Stimulated activated CD4-positive, alpha-beta T cell treated with anti-CD3 and anti-CD28 coated beads, Interleukin-12 subunit alpha, Interleukin-12 subunit beta, amount 100 ng/mL, for 48 hours (primary cell): ENCODE measurements at places on chromosomes 4 and X.

GRCh38 chr4:71709961-71710360, 73.9 kb downstream of the GC start:
- DNase-seq = no peak

- DNase-seq = no peak
Observed at GRCh38 chr4:183633476-183634400, 25.2 kb downstream of the RWDD4 start.

DNA sequence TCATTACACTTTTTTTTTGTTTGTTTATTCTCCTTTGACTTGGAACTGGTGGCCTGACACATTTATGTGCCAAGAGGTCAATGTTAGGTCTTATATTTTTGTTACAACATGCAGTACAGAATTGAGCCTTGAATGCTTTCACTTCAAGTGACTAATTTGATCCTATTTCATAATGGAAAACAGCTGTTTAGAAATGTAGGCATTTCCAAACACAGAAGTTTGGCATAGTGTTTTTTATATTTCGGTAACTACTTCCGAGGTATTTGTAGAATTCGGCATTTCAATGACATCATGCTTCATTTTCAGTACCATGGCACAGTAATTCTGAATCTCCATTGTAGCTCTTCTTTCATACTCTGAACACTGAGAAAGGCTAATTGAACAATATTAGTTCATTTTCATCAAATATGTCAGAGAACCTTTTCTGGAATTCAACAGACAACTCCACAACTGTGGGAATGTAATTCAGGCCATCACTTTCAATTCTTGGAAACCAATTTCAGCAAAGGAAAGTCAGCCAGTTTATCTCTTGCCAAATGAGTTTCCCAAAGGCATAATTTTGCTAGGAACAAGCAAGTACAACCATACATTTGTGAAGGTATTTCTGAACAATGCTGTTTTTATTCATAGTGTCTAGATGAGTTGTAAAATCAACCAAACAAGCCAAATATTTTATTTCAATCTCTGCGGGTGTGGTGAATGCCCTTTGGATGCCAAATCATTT, 11.4 kb downstream of the FAM120C start:
- DNase-seq = no peak

DNA sequence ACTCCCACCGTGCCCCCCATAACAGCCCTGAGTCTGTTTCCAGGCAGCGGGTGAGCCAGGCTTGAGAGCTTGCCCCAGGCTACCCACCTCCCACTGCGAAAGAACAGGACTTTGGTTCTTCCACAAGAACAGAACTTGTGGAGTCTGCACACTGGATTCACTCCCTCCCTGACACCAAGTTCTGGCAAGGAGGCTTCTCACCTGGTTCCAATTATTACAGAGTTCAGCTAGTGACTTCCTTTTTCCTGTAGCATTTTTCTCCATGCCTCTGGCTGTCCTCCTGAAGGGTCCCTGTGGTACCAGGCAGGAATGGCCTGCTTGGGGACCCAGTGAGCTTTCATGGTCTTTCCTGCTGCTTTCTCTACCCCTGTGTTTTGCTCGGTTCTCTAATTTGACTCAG, 208.6 kb upstream of the SFRP2 start:
- DNase-seq = no peak

DNA sequence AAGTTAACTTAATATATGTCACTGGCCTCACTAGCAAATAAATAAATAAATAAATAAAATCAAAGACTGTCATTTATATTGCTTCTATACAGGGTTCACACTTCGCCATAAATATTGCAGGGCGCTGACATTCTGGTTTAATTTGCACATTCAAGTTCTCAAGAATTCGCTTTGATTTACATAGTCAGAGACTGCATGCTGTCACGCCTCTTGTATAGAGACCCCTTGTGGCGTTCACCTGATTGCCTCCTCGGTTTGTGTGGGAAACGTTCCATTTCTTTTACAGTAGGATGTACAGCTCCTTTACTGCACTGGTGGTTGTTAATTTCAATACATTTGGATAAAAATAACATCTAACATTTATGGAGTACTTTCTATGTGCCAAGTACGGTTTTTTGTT, 71.3 kb upstream of the ADGRG2 start:
- DNase-seq = no peak

- no peak for DNase-seq
Observed at GRCh38 chr4:38612646-38613414, 51.2 kb upstream of the KLF3 start.

DNA sequence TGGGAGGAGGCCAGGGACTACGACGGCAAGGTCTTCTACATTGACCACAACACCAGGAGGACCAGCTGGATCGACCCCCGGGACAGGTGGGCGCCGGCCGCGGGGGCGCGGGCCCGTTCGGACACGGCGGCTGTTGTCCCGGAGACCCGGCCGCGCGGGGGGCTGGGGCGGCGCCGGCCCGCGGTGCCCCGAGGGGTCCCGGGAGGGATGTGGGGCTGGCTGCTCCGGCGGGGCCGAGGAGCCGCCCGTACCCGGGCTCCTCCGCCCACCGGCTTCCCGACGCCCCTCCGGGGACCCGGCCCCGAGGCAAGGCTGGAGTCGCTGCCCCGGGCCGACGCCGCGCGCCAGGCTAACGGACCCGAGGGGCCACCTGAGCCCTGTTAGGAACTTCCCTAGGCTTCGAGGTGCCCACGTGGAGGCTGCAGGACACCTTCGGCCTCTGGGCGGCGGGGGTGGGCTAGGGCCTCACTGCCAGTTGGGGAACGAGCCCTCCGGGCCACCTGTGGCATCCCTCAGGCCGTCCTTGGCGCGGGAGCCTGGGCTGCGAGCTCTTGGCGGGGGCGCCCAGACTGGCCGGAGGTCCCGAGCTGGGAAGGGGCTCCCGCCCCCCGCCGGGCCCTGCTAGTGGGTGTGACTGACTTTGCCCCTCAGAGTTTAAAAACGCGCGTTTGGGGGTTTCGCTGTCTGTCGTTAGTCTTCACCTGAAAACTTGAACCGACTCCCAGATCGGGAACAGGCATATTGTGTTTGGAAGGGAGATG, 660 bp downstream of the WWC2 start:
- DNase-seq = no peak

DNA sequence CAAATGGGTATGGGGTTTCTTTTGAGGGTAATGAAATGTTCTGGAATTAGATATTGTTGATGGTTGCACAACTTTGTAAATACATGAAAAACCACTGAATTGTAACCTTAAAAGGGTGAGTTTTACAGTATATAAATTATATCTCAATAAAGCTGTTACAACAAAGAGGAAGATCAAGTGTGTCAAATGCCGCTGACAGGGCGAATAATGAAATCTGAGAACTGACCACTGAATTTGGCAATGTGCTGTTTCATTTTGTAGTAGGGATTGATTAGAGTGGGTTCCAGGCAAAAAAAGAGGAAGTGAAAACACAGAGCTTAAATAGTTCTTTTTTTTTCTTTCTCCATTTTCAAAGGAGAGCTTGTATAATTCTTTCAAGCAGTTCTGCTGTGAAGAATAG, 161.1 kb upstream of the NAP1L5 start:
- no peak for DNase-seq

- DNase-seq = peak; percentile 5
Observed at GRCh38 chrX:118254611-118255010, 91.3 kb upstream of the WDR44 start.

DNA sequence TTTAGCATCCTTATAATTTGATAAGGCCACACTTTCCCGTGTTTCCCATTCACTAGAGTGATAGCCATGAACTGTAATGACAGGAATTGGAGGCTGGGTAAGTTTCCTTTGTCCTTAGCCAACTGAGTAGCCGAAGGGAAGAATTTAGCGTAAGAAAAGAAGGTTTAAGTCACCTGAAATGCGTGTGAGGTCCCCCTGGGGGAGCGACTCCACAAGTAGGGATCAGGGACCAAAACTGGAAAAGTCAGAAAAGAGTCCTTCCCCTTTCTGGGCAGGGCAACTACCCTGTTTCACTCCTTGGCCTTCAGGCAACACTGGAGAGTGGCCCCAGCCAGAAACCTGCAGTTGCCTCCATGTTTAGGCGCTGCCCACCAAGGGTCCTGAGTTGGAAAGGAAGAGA, 81.6 kb upstream of the MED14 start:
- no peak for DNase-seq

DNA sequence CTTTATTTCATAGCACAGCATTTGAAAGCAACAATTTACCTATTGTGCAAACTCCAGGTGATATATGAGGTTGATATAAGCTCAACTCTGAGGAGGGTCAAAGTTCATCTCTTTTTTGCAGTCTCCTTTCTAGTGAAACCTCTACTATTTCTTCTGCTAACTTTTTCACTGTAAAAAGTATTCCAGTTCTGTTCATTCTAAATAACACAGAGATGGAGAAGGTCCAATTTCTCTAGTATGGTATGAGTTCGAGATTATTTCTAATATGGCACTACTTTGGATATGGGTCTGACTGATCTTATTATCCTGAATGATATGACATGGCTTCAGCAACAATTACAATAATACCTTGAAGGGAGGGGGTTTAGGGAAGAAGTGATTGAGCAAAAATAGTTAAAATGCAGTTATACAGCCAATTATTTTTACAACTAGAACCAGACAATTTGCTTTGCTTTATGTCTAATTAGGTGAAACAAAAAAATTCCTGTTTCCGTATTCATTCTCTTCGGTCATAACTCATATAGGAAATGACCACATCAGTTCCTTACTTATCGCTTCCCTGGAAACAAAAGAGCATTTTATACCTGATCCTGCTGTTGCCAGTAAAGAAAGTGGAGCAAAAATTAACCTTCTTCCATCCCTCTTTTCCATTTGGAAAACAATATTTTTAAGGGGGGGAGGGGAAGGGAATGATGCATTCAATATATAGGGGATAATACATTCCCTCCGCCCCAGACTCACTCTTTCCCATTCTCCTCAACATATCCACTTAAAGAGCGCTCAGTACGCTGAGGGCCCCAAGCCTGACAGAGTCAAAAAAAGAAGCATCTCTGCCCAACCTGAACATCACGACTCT, 1.0 kb downstream of the TBC1D9 start:
- DNase-seq = no peak

DNA sequence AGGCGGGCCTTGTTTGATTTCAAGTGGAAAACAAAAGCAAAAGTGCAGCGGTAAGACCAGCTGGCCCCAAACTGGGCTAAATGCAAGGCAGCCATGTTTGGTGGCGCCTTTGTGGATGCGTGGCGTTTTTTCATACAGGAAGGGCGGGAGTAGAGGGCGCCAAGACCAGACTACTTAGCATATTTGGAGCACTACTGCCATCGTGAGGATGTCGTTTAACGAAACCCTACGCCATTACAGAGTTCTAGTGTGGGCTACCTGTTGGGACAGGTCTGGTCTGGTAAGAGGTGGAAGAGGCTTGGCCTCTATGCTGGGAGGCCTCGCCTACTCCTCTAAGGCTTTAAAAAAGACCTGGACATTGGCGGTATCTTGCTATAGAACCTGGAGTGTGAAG, 230.7 kb upstream of the STK26 start:
- no peak for DNase-seq

GRCh38 chr4:145452447-145453162, 29.0 kb upstream of the SMAD1 start:
- no peak for DNase-seq

GRCh38 chr4:84849051-84849640, 117.3 kb downstream of the WDFY3 start:
- DNase-seq = no peak

GRCh38 chr4:22217480-22217879, 268.9 kb upstream of the KCNIP4 start:
- no peak for DNase-seq

DNA sequence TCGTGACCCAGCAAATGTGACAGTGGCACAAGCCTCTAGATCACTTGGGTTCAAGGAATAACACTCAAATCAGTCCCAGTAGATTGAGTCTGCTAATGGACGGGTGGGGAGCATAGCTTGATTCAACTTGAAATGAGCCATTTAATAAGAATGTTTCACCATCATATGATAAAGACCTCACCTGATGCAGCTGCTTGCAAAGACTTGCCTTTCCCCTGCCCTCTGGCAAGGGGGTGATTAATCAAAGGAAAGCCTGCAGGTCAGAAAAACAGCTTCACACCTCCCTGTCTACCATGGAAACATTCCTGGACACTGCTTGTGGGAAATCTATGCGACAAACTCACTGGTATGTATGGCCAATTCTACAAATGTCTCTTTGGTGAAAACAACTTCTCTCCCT, 54.5 kb downstream of the CD99L2 start:
- DNase-seq = no peak

GRCh38 chrX:16191605-16192004, 24.3 kb downstream of the MAGEB17 start:
- no peak for DNase-seq

DNA sequence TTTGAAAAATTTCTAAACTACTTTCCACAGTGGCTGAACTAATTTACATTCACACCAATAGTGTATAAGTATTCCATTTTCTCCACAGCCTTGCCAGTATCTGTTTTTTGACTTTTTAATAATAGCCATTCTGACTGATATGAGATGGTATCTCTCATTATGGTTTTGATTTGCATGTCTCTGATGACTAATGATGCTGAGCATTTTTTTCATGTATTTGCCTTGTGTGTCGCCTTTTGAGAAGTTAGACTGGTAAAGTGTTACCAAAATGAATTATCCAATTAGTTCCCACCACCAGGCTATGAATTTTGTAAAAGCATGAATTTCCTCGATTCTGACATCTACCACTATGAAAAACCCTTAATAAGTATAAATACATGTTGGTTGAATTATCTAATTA, 242.2 kb upstream of the GK2 start:
- no peak for DNase-seq

DNA sequence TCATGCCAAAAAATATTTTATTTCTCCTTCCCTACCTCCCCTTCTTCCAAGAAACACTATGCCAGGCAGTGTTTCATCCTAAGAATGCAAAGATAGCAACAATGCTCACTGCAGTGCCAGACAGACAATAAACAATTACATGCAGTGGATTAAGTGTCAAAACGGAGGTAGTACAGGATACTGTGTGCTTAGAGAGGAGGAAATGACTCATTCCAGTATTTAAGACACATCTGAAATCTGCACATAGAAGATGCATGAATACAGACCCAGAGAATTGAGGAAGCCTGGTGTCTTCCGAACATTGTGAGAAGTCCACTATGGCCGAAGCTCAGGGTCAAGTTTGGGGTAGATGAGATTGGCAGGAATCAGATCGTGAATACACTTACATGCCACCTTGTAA, 326.4 kb downstream of the PPP3CA start:
- DNase-seq = no peak

DNA sequence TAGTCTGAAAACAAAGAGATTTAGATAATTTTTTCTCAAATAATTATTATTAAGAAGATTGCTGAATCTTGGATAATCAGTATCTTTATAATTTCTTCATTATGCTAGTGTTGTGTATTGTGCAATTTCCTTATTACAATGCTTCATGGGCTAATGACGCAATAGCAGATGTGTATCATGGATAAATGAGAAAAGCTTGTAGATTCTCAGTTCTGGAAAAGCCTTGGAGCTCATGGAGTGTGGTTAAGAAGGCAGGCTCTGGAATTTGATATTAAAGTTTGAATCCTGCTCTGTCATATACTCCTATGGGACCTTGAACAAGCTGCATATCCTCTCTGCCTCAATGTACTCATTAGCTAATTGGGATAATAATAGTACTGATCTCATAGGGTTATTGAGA, 18.9 kb upstream of the CXCL8 start:
- DNase-seq = no peak
